NCI-H69 (cell line): ENCODE measurements at places on chromosomes 11 and 22.
A peak's percentile ranks its signal among the peaks of the same experiment; 100 is the strongest.

DNA sequence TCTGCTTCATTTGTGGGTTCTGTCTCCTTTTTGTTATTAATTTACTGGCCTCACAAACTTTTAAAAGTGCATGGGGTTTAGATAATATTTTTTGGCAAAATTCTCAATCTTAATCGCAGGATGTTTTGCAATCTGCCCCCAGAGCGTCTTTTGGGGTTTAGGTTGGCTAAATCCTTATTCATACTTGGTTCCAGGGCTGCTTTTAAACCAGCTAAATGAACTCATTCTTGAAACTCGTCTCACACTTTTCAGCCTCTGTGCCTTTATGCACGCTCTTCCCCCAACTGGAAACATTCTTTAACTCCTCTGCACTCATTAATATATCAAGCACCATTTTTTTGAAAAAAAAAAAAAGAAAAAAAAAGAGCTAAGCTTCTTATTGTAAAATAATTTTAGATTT lies 131.7 kb downstream of the KIF18A start:
- DNase-seq: no peak

DNA sequence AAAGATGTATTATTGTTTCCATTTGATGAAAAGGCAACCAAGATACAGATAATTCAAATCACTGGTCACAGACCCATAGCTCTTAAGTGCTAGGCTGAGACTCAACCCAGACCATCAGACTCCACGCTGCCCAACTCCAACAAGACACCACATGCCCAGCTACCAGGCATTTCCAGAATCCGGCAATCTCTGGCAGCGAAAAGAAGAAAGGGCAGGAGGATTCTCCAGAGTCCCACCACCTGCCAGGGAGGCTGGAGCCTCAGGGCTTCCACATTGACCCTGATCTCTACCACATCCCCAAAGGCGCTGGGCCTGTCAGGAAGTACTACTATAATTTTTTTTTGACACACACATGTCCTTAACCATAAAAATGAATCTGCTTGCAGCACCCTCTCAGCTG lies 61.4 kb upstream of the ARFGAP3 start:
- DNase-seq: peak; percentile 48

- peak; percentile 62 for DNase-seq
These were observed 113.9 kb downstream of the RPS6KA4 start for GRCh38 chr11:64472593-64473455.

DNA sequence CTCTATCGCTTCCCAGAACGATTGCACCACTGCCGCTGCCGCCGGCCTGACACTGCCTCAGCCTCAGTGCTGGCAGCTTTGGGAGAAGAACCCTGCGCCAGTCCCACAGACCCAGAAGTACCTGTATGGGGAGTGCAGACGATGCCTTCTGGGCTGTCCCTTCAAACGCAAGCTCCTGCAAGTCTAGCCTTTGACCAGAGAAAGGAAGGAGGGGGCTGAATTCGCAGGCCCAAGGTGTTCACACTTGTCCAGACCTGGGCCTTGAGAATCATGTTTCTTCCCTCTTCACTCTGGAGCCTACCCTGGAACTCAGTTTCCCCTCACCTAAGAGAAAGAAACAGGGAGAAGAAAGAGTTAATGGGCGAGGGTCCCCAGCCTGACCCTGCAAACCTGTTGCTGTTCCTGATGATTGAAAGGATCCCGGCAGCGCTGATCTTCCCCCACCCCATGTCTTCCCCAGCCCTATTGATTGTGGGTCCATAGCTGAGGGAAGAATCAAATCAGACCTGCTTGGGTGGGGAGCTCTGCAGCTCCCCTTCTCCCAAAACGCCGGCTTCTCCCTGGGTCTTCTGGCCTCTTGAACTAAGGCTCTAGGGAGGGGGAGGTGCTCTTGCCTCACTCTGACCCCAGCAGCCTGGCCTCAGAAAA lies 786 bp upstream of the MCAM start:
- DNase-seq: no peak
